Posterior cingulate gyrus (tissue), 11 donors: ENCODE measurements at places on chromosomes 1 and 21.

DNA sequence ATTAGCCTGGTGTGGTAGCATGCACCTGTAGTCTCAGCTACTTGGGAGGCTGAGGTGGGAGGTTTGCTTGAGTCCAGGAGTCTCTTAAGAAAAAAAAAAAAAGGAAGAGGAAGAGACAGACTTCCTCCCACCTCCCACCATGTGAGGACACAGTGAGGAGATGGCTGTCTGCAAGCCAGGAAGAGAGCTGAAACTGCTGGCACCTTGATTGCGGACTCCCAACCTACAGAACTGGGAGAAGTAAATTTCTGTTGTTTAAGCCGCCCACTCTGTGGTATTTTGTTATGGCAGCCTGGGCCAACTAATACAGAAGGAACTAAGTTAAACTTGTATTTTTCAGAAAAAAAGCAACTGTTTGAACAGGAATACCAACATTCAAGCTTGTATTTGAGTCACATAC lies 21.7 kb downstream of the DOP1B start:
- no peak for DNase-seq

DNA sequence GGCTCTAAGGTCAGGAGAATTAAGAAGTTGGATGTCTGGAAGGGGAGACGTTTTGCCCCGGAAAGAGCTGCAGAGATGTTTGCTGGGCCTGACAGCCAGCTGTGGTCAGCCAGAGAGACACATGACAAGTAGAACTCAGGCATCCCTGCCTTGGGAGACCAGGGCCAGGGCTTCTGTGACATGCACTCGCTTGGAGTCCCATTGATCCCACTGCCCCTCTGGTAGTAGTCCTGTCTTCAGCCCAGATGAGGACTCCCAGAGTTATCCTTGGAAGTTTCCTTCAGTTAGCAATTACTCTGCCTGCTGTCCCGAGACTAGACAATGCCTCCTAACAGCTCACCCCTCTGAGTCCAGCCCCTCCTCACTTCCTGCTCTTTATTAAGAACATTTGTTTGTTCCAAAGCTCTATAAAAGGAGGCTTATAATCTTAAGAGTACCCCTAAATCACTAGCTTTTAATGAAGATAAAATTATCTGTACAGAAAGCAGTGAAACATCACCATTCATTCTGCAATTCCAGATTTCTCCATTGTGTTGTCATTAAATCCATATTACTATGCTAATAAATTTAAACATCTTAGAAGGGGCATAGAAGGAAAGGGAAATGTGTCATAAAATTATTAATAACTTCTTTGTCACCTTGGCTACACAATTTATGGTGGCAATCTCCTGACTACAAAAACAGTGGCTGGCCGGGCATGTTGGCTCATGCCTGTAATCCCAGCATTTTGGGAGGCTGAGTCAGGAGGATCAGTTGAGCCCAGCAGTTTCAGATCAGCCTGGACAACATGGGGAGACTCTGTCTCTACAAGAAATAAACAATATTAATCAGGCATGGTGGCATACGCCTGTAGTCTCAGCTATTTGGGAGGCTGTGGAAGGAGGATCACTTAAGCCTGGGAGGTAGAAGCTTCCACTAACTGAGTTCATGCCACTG lies 94.2 kb downstream of the KCNK1 start:
- DNase-seq, result no peak

DNA sequence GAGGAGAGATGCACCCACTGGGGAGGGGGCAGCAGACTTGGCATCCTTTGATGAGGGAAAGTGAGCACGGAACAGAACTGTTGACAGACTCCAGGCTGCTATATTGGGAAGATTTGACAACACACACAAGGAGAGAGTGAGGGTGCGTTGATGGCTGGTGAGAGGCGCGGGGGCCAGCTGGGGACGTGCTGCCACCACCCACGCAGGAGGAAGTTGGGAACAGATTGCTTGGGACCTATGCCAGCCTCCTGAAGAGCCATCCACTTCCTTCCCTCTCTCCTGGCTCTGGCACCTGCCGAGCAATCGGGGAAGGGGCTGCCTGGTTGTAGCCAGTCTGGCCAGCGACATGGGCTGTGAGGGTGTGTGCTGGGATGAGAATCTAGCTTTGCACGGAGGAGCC lies 223.7 kb upstream of the CSF3R start:
- no peak for DNase-seq

GRCh38 chr1:154290921-154291320 lies 18.5 kb downstream of the HAX1 start:
- no peak for DNase-seq

- DNase-seq, result no peak
These were observed 142.5 kb upstream of the C1orf105 start for GRCh38 chr1:172277989-172278388.

GRCh38 chr21:28402616-28402989 lies 590.1 kb downstream of the LTN1 start:
- no peak for DNase-seq

- no peak for DNase-seq
These were observed at the start of the genes FBXO2 and FBXO44 for GRCh38 chr1:11654137-11654938. Gene FBXO2, minus strand, starts transcription at chr1:11654429. Its CDS starts 89 bp downstream, at chr1:11654340. Gene FBXO44, plus strand, starts transcription at chr1:11654877. Its CDS starts 959 bp downstream, at chr1:11655836.

DNA sequence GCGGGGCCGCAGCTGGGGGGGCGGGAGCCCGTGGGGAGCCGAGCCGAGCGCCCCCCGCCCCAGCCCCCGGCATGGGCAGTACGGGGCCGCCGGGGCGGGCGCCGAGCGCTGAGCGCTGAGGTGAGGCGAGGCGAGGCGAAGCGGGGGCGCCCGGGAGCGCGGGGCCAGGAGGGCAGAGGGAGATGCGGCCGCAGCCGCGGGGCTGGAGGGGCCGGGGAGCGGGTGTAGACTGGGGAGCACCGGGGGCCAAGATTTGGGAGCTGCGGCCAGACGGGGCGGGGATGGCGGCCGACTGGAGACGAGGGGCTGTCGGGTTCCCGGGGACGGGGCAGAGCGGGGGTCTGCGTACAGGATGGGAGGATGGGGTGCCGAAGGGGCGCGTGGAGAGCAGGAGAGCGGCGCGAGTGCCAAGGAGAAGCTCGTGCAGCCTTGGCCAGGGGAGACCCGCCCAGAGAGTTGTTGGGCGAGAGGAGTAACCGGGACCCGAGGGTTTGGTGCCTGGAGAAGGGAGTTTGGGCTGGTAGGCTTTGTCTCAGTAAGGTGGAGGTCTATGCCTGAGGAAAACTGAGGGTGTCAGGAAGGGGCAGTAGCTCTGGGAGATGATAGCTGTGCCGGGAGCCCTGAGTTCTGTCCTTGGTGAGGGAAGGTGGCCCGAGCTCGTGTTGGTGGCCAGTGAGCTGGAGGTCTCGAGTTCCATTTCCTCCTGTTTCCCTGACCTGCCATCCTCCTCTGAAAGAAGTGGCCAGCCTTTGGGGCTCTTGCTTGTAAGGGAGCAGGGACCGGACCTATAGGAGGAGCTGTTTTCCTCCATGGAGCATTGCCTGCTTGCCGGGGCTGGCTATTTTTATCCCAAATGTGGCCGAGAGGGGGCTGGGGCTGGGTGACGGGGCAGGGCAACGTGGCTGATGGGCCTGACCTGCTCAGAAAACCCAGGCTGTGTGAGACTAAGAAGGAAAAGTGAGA lies 539 bp downstream of the ATP8B2 start:
- DNase-seq, result peak; percentile 29

- no peak for DNase-seq
These were observed 7.7 kb downstream of the PRAMEF1 start for GRCh38 chr1:12798911-12799310.

- DNase-seq, result no peak
These were observed 119.6 kb downstream of the UBE2U start for GRCh38 chr1:64323054-64323453.

- peak; percentile 11 for DNase-seq
These were observed 45.3 kb downstream of the MRPL39 start for GRCh38 chr21:25561668-25562641.

- DNase-seq, result no peak
These were observed 34.8 kb downstream of the KCNQ4 start for GRCh38 chr1:40818264-40818961.

DNA sequence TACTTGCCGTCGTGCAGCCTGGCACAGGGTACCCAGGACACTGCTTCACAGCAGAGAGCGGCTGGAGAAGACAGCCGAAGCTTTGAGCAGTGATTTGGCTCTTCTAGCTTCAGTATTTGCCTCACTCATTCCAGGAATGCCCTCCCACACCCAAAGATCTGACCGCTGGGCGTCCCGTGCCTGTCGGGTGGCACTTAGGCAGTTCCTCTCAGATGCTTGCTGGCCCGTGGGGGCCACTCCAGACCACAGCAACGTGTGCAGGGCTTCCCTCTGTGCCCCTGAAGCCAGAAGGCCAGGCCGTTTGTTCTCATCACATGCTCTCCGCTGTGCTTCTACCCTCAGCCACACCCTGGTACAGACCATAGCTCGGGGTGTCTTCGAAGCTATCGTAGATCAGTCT lies 17.0 kb downstream of the RRP1B start:
- DNase-seq, result no peak

DNA sequence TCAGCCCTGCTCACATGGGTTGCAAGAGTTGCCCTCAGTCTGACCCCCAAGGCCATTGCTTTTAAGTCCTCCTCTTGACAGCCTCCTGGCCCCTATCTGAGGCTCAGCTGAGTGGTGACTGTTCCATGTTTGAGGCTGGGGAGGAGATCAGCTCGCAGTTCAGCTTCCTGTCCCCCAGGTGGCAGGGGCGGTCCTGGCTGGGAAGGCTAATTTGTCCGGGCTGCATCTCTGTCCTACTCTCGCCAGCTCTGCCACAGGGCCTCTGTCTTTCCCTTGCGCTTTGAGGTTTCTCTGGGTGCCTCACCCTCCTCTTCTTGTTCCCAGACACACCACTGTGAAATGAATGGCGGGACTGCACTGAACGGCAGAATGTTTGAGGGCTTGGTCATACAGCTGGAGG lies 157.3 kb downstream of the KCNJ6 start:
- no peak for DNase-seq

- no peak for DNase-seq
These were observed 8.4 kb downstream of the C1orf115 start for GRCh38 chr1:220698607-220699016.

DNA sequence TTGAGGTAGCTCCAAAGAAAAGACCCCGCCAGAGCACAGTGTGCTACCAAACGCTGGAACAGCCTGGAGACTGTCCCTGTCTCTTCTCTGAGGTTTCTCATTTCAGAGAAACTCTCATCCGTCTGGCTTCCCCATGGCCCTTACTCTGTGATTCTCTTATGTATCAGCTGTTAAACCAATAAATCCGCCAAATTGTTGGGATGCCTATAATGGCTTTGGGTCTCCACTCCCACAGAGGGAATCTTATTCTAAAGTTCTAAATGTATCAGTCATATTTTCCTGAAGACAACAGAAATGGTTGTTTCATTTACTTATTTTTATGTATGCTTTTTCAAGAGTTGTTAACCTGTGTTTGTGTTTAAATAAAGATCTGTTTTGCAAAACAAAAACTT lies 4.0 kb downstream of the ERG start:
- no peak for DNase-seq

- no peak for DNase-seq
These were observed 106.8 kb downstream of the SYT2 start for GRCh38 chr1:202603435-202603834.

- no peak for DNase-seq
These were observed 13.4 kb upstream of the LRRC47 start for GRCh38 chr1:3809680-3810079.

DNA sequence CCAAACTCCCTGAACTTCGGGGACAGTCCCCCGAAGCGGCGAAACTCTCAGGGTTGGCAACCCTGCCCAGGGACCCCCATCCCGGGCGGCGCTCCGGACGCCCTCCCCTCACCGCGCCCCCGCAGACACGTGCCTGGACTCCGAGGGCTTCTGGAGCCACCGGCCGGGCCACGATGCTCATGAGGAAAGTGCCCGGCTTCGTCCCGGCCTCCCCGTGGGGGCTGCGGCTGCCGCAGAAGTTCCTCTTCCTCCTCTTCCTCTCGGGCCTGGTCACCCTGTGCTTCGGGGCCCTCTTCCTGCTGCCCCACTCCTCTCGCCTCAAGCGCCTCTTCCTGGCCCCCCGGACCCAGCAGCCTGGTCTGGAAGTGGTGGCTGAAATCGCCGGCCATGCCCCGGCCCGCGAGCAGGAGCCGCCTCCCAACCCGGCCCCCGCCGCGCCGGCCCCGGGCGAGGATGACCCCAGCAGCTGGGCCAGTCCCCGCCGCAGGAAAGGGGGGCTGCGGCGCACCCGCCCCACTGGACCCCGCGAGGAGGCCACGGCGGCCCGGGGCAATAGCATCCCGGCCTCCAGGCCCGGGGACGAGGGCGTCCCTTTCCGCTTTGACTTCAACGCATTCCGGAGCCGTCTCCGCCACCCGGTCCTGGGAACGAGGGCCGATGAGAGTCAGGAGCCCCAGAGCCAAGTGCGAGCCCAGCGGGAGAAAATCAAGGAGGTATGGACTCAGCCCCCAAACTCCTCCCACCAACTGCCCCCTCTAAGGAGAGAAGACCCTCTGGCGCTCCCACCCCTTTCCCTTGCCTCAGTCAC lies 1.2 kb downstream of the MAN1C1 start:
- DNase-seq, result no peak

DNA sequence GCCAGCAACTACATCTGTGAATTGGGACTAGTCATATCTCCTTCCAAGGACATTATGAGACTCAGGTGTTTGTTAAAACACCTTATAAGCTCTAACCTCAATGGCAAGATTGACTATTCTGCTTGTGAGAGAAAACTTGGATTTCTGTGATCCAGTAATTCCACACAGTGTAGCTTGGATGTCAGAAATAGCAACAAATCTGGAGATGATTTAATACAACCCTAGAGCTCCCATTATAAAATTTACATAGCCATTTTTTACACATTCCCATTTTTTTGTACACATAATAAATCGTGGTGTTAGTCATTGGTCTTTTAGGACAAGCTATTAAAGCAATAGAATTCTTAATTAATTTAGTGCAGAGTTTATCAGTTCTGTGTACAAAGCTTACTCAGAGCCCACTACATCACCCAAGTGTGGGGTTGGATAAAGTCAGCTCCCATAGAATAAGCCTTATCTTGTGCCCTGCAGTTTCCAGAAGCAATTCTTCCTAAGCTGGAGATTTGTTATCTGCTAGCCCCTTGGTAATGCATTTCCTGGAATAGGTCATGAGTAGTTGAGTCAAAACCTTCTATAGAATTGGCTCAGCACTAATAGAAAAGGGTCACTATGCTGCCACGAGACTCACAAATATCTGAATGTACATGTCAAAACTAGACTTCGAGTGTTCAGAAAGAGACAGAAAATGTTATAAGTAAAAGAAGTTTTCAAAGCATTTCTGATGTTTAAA lies 434.0 kb upstream of the RUNX1 start:
- no peak for DNase-seq

DNA sequence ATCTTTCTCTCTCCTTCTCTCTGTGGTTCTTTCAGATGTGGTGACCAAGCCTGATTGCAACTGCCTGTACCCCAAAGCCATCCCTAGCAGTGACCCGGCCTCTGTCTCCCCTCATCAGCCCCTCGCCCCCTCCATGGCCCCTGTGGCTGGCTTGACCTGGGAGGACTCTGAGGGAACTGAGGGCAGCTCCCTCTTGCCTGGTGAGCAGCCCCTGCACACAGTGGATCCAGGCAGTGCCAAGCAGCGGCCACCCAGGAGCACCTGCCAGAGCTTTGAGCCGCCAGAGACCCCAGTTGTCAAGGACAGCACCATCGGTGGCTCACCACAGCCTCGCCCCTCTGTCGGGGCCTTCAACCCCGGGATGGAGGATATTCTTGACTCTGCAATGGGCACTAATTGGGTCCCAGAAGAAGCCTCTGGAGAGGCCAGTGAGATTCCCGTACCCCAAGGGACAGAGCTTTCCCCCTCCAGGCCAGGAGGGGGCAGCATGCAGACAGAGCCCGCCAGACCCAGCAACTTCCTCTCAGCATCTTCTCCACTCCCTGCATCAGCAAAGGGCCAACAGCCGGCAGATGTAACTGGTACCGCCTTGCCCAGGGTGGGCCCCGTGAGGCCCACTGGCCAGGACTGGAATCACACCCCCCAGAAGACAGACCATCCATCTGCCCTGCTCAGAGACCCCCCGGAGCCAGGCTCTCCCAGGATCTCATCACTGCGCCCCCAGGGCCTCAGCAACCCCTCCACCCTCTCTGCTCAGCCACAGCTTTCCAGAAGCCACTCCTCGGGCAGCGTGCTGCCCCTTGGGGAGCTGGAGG lies 12.7 kb downstream of the CSF1 start:
- DNase-seq, result peak; percentile 52
